ENCODE measurements at places on chromosomes 12 and 14.

DNA sequence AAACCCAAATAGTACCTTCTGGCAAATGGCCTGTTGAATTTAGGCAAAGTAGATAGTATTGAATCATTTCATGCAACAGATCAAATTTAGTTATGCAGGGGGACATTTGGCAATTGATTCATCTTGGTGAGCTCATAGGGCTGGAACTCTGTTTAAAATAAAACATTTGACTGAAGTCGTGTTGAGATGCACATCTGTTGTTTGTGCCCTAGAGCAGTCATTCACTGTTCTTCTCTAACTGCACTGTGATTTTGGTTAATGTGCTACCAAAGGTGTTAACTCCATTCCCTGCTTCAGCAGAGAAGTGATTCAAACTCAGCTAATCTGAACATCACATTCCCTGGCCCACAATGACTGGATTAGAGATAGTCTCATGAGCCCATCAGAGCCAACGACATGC is 44.0 kb upstream of the CSRP2 start:
- no peak for DNase-seq

GRCh38 chr12:77082021-77082420 is 16.7 kb upstream of the E2F7 start:
- DNase-seq = peak; percentile 3

- no peak for DNase-seq
These were observed 48.1 kb downstream of the KLRG1 start for GRCh38 chr12:9037431-9037830.

GRCh38 chr14:89397569-89398230 is 19.3 kb downstream of the FOXN3 start:
- no peak for DNase-seq

- DNase-seq = no peak
These were observed 54.4 kb downstream of the BICD1 start for GRCh38 chr12:32161058-32161457.

DNA sequence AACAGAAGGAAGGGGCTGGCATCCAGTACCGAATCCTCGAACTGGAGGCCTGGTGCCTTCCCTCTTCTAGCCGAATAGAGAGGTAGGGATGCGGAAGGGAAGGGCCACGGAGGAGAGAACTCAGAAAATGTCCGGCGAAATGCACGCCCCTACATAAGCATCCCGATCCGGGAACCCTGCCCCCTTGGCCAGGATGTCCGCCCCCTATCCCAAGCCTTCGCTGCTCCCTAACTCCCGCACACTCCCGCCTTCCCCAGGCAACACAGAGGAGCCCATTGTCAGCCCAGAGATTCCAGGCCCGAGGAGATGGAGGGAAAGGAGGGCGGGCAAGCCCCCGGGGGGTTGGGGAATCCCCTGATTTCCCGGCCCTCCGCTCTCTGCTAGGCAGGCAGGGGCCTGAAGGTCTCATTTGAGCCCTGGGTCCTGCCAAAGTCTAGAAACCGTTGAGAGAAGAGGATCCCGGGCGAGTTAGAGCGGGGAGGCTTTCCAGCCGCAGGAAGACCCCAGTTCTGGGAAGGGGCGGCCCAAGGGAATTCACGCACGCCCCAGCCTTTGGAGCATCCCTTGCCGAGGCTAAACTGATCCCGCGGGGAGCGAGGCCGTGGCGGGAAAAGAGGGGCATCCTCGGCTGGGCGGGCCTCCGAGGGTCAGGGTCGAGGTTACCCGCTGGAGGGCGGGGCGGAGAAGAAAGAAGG is 569 bp upstream of the ARHGEF40 start:
- DNase-seq = no peak

DNA sequence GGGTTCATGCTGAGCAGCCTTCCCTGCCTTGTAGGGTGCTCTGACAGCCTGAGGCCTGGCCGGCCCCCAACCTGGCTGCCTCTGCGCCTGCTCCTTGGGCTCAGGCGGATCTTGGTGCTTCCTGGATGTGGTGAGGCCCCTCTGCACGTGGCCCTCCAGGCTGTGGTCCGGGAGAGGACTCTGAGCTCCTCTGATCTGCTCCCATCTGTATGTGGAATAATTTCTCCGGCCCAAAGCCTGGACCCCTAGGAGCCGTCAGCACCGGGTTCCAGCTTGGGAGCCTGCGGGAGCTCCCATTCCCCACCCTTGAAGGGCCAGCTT is 21.3 kb upstream of the EIF2B2 start:
- DNase-seq = no peak

GRCh38 chr12:66965621-66966020 is 286.7 kb upstream of the GRIP1 start:
- DNase-seq = no peak

- DNase-seq = no peak
These were observed 22.8 kb downstream of the UTP20 start for GRCh38 chr12:101302741-101303140.

Data from OCI-M1 (cell line).